Stomach (tissue), 19 donors: ENCODE measurements at places on chromosomes 6 and 20. TPM values are rescaled to one million over a fixed set of nuclear protein-coding genes. Genes with fewer than 3 reads are reported as not detected.

Gene SLC2A10
- 52.7 TPM for total RNA-seq

Gene TBC1D32
- 1.3 TPM for total RNA-seq

Gene TTK
- 7.7 TPM for total RNA-seq

Gene FAM162B
- not detected for total RNA-seq

DNA sequence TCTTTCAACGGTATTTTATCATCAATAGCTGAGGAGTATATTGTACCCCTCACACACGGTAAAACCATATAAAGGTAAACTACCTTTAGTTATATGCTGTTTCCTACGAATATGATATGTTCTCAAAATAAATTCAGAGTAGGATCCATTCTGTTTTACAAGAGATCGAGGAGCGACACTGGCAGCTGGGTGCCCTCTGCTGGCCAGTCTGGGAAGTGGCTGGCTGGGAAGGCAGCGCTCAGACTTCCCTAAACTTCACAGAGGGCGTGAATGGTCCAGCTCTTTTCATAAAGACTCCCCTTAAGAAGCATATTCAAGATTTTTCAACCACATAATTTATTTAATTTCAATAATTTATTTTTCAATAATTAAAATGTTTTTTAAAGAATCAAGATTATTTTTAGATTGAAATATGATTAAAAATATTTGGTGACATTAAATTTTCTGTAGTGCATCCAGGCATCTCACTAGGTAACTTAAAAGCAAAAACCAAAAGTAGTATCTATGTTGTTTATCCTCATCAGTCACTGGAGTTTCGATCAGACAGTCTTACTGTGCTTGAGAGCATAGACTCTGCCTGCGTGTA lies 187.5 kb upstream of the PDE10A start:
- DNase-seq, result peak; percentile 78

GRCh38 chr6:159963111-159963510 lies 5.8 kb upstream of the IGF2R start:
- DNase-seq, result no peak
